ENCODE measurements at places on chromosomes 7 and 10.

DNA sequence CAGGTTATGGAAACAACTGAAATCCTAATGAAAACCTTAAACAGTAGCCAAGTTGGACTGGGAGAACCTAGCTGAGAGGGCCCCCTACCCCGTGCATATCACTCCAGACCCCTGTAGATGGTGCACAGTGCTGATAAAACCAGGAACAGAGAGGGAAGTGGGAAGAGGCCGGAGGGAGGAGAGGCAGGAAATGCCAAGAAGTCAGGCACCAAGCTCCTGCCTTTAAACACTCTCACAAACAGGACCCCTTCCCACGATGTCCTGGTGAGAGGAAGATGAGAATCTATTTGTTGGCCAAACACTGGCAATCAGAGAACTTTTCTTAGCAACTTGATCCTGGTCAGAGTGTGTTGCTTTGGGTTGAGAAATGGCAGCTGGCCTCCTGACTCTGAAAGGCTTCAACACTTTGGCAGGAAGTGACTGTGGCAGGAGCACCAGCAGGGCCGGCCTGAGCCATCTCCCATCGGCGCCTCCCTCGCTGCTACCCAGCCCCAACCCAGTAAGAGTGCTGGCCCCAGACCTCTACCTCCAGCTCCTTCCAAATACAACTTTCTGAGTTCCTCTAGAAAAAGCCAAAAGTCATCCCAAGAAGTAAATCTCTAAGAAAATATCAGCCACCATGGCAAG, 39.5 kb downstream of the GSDME start:
- DNase-seq: no peak
- no peaks in the 10 kb centered on the region for H3K36me3 ChIP-seq

- H3K4me3 ChIP-seq: no peak overlapping the region
- H3K27ac ChIP-seq: no peak overlapping the region
- no peaks in the 10 kb centered on the region for H3K4me1 ChIP-seq
- no peaks in the 10 kb centered on the region for H3K27me3 ChIP-seq
- no peak for DNase-seq
- H3K36me3 ChIP-seq: no peaks in the 10 kb centered on the region
Observed at GRCh38 chr10:78397786-78398185, 364.1 kb downstream of the RPS24 start.

DNA sequence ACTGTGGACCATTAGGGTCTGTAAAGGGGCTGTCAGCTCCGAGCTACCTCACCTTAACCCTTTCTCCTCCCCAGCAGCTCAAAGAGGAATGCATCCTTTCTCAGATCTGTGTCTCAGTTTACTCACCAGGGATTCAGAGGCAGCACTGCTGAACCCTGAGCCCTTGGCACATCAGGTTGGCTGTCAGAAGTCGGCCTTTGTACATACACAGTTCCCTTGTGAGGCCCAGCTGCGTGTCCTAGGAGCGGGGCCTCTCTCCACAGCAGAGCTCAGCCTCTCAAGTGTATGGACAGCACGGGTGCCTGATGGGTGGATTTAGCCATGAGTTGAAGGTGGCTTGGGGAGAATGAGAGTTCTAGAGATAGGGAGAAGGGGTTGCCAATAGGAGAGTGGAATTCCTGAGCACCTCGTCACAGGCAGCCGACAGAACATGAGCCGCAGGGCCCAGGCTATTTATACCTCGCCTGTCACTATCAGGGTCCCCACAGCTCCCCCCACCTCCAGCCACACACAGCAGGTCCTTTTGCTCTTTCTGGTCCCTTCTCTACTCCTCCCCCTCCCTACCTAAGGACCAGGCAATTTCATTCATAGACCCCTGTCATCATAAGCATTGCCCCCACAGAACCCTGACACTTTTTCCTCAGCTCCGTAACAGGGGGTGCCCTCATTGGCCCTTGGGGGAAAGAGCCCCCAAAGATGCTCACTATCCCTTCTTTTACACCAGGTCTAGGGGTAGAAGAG, 2.1 kb upstream of the FLNC start:
- H3K4me3 ChIP-seq: no peak overlapping the region
- no peaks in the 10 kb centered on the region for H3K36me3 ChIP-seq
- peaks cover 18% of the 10 kb centered on the region for H3K4me1 ChIP-seq
- no peak overlapping the region for H3K27ac ChIP-seq
- DNase-seq: no peak
- H3K27me3 ChIP-seq: peaks cover 39% of the 10 kb centered on the region

- no peak for DNase-seq
Observed at GRCh38 chr7:144787127-144787526, 48.7 kb downstream of the TPK1 start.

GRCh38 chr10:64385355-64385754, 864.2 kb downstream of the REEP3 start:
- H3K4me1 ChIP-seq: no peaks in the 10 kb centered on the region
- H3K27ac ChIP-seq: no peak overlapping the region

DNA sequence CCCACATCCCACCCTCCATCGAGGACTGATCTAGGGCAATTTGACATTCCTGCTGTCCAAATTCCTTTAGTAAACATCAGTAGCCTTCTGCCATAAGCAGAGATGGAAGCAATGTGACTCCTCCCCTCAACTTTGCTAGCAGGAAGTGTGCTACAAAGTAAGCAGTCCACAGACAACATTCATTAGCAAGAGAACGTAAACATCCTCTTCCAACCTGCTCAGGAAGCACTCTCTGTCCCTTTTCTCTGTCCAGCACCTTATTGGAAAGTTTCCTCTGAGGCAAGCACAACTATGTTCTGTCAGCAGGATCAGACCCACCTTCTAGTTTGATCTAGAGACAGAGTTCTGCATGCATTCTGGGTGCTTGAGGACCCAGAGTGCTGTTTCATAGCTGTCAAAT, 48.1 kb upstream of the LRGUK start:
- H3K27ac ChIP-seq: no peak overlapping the region
- H3K4me3 ChIP-seq: no peak overlapping the region
- H3K4me1 ChIP-seq: no peaks in the 10 kb centered on the region
- DNase-seq: no peak
- no peaks in the 10 kb centered on the region for H3K27me3 ChIP-seq

DNA sequence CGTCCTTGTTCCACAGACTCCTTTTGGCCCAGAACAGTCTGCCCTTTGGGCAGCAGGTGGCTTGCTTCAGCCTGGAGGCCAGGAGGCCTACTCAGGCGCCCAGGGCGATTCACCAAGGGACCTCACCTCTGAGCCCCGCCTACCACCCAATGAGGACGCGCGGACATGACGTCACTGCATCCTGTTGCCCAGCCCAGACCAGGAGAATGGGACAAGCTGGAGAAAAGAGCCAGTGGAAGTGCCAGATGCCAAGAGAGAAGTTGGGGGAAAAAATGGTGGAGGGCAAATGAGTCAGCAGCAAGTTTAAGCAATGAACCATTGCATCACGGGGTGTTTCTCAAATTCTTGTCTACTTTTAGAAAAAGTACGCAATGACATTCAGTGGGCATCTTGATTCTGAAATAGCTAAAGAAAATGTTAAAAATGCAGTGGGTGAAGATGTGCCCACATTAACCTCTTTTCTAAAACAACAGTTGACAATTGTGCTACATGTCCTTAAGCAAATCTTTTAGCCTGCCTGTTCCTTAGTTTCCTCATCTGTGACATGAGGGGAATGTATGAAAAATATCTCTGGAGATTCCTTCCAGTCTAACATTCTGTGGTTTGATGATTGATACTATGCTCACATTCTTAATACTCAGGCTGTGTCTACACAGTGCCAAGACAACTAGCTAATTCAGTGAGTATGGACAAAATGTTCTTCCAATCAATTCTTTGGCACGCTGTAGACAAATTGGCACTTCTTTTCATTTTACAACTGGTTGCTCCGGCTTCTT, 23.9 kb upstream of the LEP start:
- H3K4me3 ChIP-seq: no peak overlapping the region
- peaks cover 7% of the 10 kb centered on the region for H3K27me3 ChIP-seq
- no peak for DNase-seq
- H3K4me1 ChIP-seq: no peaks in the 10 kb centered on the region
- no peak overlapping the region for H3K27ac ChIP-seq
- no peaks in the 10 kb centered on the region for H3K36me3 ChIP-seq

GRCh38 chr7:19964246-19964645, 190.8 kb upstream of the TMEM196 start:
- no peaks in the 10 kb centered on the region for H3K27me3 ChIP-seq
- no peak overlapping the region for H3K27ac ChIP-seq
- no peak for DNase-seq

DNA sequence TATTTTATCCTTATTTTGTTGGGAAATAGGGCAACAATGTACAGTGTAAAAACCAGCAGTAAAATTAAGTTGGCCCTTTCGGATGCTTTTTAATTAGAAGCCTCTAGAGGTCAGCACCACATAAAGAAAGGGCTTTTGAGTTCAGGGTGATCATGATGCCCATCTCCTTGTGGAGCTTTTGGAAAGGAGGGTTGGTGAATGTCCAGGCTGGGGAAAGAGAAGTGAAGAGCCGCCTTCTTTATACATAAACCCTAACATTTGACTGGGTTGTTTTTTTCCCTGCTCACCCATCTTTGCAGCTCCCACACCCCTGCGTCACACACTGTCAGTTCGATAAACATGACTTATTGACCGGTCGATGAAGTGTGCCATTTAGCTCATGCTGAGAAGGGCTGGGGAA, 29.8 kb downstream of the MTURN start:
- H3K27me3 ChIP-seq: no peaks in the 10 kb centered on the region
- H3K27ac ChIP-seq: peak overlapping the region; percentile 19
- peaks cover 41% of the 10 kb centered on the region for H3K4me1 ChIP-seq
- no peak overlapping the region for H3K4me3 ChIP-seq
- DNase-seq: no peak
- no peaks in the 10 kb centered on the region for H3K36me3 ChIP-seq

DNA sequence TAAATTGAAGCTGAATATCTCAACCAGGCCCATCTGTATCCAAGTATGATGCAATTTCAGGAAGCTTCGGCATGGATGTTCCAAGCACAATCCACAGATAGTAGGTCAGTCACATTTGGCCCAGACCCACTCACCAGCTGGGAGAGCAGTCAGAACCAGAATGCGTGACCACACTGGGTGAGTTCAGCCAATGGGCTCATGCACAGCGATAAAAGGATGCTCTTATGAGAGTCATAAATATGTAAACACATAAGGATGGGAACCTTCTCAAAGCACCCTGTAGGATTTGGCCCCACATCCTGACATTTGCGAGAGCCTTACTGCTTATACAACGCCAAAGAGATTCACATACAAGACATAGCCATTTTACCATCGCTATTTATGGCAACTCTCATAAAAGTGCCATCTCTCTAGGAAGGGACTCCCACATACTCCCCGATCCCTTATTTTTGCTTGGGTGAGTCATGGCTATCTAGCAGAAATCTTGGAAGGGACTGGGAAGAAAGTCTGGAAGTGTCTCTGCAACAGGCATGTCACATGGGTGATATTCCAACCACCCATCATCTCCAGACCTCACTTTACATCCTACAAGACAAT, 3.0 kb downstream of the AFAP1L2 start:
- DNase-seq: no peak
- no peak overlapping the region for H3K4me3 ChIP-seq
- peaks cover 2% of the 10 kb centered on the region for H3K36me3 ChIP-seq

- no peak for DNase-seq
- H3K36me3 ChIP-seq: peaks cover 62% of the 10 kb centered on the region
- H3K4me1 ChIP-seq: peaks cover 75% of the 10 kb centered on the region
- no peaks in the 10 kb centered on the region for H3K27me3 ChIP-seq
- H3K27ac ChIP-seq: peak overlapping the region; percentile 74
- H3K4me3 ChIP-seq: peak overlapping the region; percentile 0
Observed at GRCh38 chr7:39633563-39634477, 10.4 kb downstream of the RALA start.

DNA sequence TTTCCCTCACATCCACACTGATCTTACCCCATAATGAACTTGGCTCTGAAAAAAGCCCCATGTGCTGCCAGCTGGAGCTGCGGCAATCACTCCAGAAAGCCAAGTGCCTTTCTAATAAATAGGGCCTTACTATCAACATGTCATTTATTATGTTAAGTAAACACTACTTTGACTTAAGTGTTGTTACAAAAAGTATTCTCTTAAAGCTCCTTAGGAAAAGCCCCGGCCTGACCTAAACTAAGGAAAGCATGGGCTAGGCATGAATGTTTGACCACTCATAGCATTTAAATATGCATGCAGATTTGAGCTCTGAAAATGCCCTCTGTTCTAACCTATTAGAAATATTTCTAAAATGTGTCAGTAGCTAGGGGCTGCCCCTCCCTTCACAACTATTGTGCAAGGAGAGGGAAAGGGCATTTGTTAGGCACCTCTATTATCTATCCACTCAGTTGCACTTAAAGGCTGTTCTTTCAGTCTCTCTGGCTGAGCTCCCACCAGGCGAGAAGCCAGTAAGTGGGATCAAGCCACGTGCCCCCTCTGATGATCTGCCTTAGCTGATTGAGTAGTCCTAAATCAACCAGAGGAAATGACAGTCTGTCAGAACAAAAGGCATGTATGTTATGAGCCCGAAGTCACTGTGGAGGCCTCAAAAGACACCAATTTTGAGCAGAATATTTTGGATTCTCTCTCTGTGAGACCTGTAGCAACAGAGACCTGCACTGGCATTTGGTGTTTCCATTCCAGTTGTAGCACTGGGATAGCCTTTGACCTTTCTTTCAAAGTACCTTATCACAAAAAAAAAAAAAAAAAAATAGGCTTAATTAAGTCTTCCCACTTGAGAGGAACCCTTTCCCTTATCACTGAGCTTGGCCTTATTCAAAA, 77.1 kb downstream of the ITGB8 start:
- no peaks in the 10 kb centered on the region for H3K27me3 ChIP-seq
- no peaks in the 10 kb centered on the region for H3K4me1 ChIP-seq
- no peak for DNase-seq

- no peak for DNase-seq
- H3K4me1 ChIP-seq: peaks cover 28% of the 10 kb centered on the region
- no peak overlapping the region for H3K27ac ChIP-seq
- no peak overlapping the region for H3K4me3 ChIP-seq
- peaks cover 27% of the 10 kb centered on the region for H3K36me3 ChIP-seq
- no peaks in the 10 kb centered on the region for H3K27me3 ChIP-seq
Observed at GRCh38 chr10:122864194-122864592, 15.2 kb downstream of the FAM24B start.

DNA sequence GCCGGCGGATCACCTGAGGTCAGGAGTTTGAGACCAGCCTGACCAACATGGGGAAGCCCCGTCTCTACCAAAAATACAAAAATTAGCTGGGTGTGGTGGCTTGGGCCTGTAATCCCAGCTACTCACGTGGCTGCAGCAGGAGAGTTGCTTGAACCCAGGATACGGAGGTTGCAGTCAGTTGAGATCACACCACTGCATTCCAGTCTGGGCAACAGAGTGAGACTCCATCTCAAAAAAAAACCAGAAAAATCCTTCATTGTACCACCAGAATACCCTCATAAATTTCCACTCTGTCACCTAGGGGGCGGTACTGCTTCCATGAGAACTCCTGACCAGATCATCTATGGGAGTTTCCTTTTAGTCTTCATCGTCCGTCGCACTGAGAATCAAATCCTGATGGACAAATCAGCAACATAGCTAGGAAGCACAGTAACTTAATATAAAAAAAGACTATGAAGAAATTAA, 225.8 kb upstream of the KLF14 start:
- peaks cover 80% of the 10 kb centered on the region for H3K4me1 ChIP-seq
- no peak for DNase-seq
- peaks cover 68% of the 10 kb centered on the region for H3K36me3 ChIP-seq
- no peak overlapping the region for H3K27ac ChIP-seq

Data from activated naive CD8-positive, alpha-beta T cell treated with anti-CD3 and anti-CD28 coated beads, Interleukin-2, amount 50 U/mL, for 24 hours (primary cell).